ENCODE measurements at places on chromosomes 2 and 18.

- DNase-seq = no peak
These were observed 32.8 kb downstream of the MYOM1 start for GRCh38 chr18:3186678-3187658.

DNA sequence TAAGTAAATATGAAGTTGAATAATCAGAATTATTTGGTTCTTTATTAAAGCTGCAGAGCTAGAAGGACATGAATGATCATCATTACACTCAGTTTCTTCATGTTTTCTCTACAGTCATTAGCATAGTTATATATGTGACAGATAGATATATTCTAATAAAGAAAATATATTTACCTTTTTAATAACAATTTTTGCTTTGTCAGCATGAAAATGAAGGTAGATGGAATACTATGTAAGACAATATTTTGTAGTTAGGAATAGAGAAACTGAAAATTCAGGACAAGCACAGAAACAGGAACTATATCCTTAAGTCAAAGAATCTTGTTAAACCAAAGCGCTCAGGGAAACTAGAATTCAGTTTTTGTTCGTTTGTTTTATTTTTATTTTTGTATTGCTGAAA, 649.9 kb upstream of the NRXN1 start:
- DNase-seq = no peak

GRCh38 chr2:15251753-15252152, 309.4 kb downstream of the NBAS start:
- no peak for DNase-seq

DNA sequence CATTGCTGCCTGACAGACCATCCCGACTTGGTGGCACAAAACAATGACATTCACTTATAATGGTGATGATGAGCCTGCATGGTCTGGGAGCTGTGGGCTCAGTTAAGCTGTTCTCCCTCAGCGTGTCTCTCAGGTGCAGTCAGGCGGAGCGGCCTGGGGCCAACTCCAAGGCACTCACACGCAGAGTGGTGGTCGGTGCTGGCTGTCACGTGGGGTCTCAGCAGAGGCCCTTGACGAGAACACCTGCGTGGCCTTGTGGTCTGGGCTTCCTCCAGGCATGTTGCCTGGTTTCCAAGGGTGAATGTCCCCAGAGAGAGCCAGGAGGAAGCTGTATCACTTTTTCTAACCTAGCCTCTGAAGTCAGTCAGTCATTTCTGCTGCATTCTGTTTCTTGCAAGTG, 29.8 kb downstream of the ARMC9 start:
- no peak for DNase-seq

GRCh38 chr2:20540587-20541293, 93.9 kb downstream of the RHOB start:
- no peak for DNase-seq

- DNase-seq = peak; percentile 71
These were observed 108.6 kb downstream of the COMMD1 start for GRCh38 chr2:62014102-62014501.

DNA sequence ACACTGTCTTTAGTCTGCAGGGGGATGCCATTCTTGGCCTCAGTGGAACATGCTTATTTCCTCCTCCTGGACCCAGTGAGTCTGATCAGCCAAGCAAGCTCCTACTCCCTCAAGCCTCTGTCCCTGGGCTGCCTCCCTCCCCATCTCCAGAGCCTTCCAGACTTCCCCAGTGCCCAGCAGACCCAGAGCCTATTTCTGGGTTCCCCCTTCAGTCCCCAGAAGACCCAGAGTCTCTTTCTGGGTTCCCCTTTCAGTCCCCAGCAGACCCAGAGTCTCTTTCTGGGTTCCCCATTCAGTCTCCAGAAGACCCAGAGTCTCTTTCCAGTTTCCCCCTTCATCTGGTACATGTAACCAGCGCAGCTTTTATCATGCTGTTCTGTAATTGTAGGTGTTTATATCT, 17.0 kb upstream of the PKDCC start:
- DNase-seq = no peak

- no peak for DNase-seq
These were observed 112.2 kb upstream of the NABP1 start for GRCh38 chr2:191565647-191566198.

DNA sequence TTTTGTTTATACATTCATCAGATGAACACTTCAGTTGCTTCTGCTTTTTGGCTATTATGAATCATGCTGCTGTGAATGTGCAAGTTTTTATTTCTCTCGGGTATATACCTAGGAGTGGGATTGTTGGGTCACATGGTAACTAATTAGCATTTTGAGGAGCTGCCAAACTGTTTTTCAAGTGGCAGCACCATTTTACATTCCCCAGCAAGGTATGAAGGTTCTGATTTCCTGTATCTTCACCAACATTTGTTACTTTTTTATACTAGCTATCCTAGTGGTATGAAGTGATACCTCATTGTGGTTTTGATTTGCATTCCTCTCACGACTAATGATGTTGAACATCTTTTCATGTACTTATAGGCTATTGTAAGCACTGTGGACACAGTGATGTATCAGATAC, 53.9 kb downstream of the DYNC1I2 start:
- peak; percentile 72 for DNase-seq

DNA sequence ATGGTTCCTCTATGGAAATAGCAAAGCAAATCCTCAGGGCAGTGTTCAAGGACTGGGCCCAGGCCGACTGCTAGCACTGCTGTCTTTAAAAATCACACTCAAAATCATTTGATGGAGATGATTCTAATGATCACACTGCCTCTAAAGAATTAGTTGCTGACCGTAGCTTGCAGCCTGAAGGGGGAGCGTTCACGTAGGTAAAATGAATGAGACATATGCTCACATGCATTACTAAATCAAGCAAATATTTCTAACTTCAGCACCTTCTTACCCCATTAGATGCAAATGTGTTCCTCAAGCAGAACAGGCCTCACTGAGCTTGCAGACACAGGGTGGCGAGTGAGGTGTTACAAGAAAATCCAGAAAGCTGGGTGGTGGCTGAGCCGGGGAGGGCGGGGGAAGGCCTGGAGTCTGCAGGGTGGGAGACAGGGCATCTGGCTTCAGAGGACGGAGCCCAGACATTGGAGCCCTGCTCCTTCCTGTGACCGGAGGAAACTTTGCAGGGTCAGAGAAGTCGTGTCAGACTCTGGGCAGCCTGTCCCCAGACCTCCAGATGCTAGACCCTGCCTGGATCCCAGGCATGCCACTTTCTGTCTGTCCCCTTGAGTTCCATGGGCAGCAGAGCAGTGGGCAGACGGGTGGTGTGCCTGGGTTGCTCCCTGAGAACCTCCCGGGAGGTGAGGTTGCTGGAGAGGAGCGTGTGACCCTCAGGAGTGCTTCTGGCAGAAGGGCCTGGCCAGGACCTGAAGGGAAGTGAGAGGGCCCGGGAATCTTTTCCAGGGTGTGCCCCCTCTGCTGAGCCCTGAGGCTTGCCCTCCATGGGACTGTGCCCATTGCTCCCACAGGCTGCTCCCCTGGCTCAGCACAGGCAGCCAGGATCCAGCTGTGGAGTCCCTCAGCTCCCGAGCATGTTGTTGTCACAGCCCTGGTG, 7.1 kb upstream of the NPPC start:
- DNase-seq = no peak

DNA sequence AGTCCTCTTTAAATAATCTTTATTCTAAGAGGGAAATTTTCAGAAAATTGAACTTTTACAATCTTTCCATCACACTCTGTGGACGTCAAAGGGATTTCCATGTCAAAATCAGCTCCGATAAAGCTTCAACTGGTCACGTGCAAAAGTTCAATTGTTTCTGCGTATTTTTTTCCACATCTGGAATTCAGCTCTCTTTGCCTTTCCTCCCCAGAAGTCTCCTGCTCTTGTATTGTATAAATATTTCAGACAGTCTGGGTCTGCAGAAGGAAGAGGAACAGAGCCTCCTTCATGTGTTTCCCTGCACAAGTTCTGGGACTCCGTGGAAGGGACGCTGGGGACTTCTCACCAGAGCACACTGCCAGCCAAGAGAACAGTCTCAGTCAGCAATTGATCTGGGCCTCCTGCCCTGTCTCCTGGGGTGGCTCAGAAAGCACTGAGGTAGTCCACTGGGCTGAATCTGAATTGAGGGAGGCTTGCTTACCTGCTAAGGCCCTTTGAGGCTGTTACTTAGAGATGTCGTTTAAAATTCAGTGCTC, 251.5 kb downstream of the TFCP2L1 start:
- DNase-seq = no peak

- DNase-seq = peak; percentile 68
These were observed 767.4 kb downstream of the MBD2 start for GRCh38 chr18:53457068-53457467.

DNA sequence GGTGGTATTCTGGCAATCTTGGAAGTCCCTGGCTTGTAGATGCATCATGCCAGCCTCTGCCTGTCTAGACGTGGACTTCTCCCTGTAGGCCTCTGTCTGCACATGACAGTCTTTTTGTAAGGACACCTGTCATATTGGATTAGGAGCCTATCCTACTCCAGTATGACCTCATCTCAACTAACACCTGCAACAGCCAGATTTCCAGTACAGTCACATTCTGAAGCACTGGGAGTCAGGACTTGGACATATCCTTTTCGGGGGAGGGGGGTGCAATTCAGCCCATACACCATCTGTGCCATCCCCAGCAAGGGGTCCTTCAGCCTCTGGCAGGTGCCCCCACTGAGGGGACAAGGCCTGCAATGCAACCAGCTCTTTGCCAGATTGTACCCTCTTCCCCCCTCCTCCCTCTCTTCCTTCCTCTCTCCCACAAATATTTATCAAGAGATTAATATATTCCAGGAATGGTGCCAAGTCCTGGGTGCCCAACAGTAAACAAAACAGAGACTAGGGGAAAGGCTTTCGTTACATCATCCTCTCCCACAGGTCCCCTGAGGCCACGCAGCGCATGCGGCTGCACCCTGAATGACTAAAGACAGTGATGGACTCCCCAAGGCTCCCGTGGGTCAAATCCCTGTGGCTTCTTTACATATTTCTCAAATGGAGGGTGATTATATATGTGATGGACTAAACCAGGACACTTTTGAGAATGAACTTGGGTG, 20.5 kb upstream of the MYCN start:
- no peak for DNase-seq

- DNase-seq = no peak
These were observed 343.8 kb downstream of the PID1 start for GRCh38 chr2:228927028-228928010.

GRCh38 chr2:108330979-108331378, 42.3 kb downstream of the SULT1C2 start:
- DNase-seq = no peak

DNA sequence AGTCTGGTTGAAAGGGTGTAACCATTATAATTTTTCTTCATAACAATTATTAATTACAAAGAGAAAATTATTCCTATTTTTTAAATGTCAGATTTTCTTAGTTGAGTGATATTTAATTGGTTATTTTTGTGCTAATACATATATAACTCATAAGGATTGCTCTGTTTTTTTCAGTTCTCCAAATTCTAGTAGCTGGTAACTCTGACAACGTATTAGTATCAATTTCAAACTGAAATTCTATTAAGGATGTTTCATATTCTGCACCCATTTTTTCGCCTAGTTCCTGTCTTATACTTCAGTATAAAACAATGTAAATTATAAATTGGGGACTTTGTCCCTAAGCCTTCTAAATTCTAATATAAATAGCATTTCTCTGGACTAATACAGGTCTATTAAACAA, 81.0 kb downstream of the R3HDM1 start:
- DNase-seq = no peak

DNA sequence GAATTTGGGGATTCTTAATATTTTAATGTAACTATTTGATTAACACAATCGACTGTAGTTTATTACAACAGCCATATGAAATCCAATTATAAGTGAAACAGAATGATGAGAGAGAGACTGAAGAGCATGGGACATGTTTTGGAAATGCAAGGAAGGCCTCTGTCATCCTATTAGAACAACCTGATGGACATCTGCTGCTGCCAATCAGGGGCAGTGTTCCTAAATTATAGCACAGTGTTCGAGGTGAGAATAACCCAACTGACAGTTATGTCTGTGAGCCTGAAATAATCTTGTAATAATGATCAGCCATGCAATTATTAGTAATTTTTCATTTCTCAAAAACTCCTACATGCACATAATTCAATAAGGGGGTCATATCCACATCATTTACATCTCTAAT, 73.6 kb downstream of the CCDC141 start:
- DNase-seq = no peak

- DNase-seq = no peak
These were observed 138.8 kb upstream of the ITGA6 start for GRCh38 chr2:172288603-172289002.

GRCh38 chr2:226329180-226329579, 470.4 kb downstream of the IRS1 start:
- DNase-seq = no peak

DNA sequence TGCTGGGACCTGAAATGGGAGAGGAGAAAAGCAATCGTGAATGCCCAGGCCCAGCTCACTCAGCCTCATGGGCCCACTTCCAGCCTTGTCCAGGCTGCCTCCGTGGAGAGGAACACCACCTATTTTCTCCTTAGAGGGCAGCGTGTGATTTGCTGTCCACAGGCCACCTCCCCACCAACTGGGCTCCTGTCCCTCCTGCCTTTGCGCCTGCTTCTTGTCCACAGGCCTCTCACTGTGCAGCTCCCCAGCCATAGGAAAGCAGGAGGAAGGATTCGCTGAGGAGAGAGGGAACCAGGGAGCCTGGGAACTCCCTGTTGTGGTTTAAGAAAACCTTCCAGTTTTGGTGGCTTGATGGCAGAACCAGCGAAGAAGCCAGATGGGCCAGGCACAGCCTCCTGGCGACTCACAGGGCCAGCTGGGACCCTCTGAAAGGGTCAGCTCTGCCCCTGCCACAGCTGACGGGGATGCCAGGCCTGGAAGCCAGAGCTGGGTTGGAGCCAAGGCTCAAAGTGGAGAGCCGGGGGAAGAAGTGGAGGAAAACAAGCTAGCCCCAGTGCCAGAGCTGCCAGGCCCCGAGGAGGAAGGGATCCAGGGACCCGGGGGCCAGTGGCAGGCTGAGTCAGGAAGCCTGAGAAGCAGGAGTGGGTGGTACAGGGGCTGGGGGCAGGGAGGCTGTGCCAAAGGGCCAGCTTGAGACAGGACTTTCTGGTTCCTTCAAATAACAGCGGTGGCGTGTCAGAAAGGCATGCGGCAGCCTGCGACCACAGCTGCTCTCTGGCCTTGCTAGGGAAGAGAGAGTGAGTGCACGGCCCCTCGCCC, 9.9 kb downstream of the TMBIM1 start:
- no peak for DNase-seq

DNA sequence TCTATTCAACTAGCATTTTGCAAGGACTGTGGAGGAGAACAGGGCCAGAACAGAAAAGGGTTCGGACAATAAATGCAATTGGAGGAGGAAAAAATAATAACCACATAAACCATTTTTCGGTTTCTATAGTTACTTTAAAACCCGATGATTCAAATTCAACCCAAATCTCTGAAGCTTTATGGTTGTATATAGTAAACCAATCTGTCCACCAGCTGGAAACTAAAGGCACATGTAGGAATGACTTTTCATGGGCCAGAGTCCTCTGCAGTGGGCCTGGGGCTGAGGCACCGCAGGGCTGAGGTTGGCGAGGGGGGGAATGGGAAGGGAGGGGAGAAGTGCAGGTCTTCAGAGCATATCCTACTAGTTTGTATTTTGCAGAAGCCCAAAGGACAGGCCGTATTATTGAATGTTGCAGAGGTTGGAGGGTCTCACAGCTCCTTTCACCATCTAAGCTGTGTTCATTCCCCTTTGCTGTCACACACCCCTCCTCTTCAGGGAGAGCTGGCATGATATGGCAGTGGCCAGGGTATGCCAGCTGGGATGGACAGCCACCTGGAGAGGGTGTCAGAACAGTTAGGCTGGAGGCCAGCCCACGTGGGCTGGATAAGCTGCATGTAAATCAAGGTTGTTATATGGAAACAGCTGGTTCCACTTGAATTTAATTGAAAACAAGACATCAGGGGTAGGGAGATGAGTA, 267.1 kb downstream of the PRKCE start:
- no peak for DNase-seq

GRCh38 chr18:76466410-76466991, 28.5 kb downstream of the ZNF516 start:
- DNase-seq = no peak

GRCh38 chr2:102337481-102338386, 17.9 kb upstream of the IL18R1 start:
- no peak for DNase-seq
